ENCODE measurements at places on chromosomes 16 and 17.

GRCh38 chr16:58120234-58120633 lies 8.9 kb downstream of the CFAP20 start:
- DNase-seq = no peak

- no peak for DNase-seq
Measured at GRCh38 chr16:84953190-84953746, 58.1 kb downstream of the ZDHHC7 start.

DNA sequence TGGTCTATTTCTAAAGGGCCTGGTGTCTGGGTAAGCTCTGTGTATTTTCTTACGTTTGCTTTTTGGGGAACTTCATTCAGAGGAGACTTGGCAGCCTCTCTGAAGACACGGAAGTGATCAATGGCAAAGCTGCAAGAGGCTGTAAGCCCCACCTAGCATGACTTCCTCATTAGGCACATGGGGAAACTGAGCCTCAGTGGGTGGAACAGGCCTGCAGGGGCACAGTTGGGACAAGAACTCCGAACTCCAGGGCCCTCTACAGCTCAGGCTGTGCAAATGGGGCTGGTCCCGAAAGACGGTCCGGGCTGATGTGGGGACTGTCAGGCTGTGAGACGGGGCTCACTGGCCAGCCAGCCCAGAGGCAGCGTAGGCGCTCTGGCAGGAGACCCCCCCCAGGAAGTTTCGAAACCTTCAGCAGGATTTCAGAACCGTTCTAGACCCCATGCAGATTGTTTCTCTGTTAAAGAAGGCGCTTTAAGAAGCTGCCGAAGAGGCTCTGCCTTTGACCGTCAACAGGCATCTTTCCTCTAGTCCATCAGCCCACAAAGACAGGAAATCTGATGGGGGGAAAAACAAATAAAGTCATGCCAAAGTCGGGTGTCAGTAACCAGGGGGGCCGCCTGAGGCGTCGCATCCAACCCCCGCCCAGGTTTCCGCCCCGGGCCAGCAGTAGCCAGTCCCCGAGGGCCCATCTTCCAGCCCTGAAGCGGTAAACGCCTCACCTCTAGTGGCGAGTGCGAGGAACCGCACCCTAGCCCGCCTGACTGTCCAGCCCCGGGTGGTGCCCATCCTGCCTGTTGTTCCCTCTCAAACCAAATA lies 79.8 kb upstream of the TBC1D3K start:
- peak; percentile 45 for DNase-seq

DNA sequence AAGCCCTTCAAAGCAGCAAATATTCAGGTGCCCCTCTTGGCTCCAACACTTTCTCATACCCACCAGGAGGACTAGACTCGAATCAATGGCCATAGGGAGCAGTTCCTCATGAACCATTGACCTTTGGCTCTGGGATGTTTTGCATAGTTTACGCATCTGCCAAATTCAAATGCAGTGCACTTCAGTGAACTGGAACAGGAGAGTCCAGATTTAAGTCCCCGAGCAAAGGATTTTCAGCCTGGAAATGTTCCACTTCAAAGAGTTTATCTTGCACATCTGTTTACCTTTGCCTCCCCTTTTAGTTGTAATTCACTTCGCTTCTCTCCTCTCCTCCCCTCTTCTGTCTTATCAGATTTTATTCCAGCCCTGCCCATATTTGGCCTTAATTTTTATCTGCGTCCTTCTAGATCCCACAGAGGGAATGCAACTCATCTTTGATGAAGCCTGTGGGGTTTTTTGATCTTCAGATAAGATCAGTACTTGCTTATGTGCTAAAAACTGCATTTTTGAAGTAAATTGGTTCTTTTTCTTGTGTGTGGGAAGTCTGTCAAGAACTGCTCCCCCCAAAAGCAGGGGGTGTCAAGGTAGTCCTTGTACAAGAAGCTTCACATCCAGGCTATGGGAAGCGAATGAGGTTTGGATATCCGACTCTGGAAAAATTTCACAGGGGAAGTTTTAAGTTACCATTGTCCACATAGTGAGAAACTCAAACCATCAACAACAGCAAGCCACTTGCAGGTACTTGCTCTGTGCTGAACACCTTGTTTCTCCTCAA lies 281.6 kb downstream of the RBFOX1 start:
- no peak for DNase-seq

GRCh38 chr16:56389554-56389953 lies 35.8 kb downstream of the AMFR start:
- DNase-seq = no peak

DNA sequence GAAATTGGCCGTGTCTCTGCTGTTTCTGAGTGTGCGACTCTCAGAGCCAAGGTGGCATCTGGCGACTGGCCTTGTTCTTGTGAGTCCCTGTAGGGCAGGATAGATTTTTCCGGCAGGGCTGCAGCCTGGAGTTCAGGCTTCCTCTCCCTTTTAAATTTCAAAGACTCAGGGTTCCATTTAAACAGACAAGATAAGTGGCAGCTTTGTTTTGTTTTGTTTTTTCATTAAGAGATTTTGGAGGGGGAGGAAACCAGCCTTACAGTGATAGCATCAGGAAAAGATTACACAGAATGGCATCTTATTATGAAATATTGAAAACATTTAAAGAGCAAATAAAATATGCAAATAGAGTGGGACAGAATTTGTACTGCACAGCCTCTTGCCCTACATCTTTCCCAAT lies 151.3 kb downstream of the RPTOR start:
- no peak for DNase-seq

DNA sequence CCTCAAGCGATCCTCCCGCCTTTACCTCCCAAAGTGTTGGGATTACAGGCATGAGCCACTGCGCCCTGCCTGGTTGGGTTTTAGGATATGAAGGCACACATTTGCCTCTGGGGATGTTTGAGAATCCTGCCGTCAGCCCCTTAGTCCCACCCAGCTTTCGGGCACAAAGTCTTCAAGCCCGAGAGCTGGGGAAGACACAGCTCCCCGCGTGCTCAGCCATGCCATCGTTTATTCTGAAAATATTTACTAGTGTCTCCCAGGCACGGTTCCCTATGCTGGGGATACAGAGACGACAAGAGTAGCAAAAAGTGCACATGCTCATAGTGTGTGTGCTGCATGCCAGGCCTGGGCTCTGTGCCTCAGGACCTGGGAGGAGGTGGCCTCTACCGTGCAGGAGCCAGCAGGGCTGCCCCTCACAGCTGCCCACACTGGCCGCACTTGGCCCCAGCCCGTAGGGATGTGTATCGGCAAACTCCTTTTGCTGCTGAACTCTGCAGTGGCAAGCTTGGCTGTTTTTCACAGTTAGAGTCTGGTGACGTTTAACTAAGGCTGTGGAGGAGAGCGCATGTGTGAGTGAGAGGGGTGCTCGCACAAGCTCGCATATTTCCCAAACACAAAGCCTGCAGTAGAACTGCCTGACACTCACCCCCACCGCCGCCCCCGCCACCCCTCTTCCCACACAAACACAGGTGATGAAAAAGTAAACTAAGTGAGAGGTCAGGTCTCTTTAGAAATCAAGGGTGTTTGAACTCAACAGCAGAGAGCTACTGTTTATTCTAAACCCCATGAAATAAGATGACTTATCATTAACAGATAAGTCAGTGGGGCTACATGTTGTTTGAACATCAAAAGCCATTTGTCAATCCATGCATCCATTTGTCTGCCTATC lies 266.4 kb downstream of the MRTFB start:
- no peak for DNase-seq

Measured in activated T-cell treated with anti-CD3 and anti-CD28 coated beads, Interleukin-2, amount 50 U/mL, for 1 hour (primary cell).